Muscle of back (tissue), 13 donors: ENCODE measurements at places on chromosomes 16 and 17. TPM values are rescaled to one million over a fixed set of nuclear protein-coding genes. Genes with fewer than 3 reads are reported as not detected.

Gene KRTAP4-4
- not detected for polyA plus RNA-seq

Gene TBX21
- polyA plus RNA-seq = 0.19 TPM

Gene SNX11
- 11.5 TPM for polyA plus RNA-seq

Gene TXNDC11
- polyA plus RNA-seq = 22.8 TPM

GRCh38 chr16:13767215-13767614 lies 152.7 kb upstream of the ERCC4 start:
- DNase-seq = no peak

DNA sequence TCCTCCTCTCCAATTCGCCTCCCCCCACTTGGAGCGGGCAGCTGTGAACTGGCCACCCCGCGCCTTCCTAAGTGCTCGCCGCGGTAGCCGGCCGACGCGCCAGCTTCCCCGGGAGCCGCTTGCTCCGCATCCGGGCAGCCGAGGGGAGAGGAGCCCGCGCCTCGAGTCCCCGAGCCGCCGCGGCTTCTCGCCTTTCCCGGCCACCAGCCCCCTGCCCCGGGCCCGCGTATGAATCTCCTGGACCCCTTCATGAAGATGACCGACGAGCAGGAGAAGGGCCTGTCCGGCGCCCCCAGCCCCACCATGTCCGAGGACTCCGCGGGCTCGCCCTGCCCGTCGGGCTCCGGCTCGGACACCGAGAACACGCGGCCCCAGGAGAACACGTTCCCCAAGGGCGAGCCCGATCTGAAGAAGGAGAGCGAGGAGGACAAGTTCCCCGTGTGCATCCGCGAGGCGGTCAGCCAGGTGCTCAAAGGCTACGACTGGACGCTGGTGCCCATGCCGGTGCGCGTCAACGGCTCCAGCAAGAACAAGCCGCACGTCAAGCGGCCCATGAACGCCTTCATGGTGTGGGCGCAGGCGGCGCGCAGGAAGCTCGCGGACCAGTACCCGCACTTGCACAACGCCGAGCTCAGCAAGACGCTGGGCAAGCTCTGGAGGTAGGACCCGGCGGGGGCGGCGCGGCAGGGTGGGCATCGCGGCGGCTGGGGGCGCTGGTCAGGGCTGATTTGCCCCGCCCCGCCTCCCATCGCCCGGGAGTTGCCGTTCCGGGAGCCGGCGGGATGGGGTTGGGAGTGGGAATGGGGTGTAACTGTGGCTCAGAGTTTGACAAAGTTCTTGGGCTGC lies 567 bp downstream of the SOX9 start:
- DNase-seq = no peak

DNA sequence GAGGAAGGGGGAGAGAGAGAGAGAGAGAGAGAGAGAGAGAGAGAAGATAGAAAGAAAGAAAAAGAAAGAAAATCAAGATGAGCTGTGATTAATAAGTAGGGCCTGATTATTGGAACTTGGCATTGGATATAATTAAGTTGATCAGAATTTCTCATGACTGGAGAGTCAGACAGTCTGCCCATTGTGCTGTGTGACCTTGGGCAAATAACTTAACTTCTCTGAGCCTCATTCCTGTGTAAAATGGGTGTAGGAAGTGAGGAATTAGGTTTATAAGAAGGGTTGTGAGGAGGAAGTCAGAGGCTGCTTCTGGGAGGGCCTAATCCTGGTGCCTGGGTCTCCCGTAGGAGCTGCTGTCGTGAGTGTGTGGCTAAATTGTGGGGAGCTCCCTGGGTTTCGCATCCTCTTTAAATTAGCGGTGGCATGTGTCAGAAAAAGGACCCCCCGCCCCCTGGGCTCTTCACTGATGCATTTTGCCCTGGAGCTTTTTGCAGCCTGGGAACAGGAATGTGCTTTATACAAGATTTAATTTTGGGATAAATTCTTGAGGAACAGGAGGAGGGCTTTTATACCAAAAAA lies 76.0 kb downstream of the CMIP start:
- DNase-seq = no peak

DNA sequence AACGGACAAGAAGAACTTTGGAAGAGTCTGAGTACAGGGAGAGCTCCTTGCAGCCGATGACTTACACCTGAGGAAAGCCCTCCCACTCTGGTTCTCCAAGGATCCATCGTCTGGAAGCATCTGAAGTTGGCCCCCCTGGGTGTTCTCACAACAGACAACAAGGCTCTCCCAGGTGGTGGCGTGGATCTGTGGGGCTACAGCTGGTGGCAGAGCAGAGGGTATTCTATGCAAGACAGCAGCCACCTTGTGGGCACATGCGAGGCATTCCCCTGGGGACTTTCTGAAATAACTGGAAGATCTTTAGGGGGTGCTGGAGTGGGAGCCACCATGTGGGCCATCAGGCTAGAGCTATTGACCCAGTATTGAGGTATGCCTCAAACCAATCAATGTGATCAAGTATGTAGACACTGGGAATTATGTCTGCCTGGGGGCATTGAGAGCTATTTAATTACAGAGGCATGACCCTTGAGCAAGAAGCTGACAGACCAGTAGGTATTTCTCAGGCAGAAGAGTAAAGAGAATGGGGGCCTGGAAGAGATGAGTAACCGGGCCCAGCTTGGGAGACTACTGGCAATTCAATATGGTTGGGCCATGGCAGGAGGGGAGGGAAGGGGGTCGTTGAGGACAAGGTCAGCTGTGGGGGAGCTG lies 6.9 kb upstream of the KRT19 start:
- DNase-seq = no peak

DNA sequence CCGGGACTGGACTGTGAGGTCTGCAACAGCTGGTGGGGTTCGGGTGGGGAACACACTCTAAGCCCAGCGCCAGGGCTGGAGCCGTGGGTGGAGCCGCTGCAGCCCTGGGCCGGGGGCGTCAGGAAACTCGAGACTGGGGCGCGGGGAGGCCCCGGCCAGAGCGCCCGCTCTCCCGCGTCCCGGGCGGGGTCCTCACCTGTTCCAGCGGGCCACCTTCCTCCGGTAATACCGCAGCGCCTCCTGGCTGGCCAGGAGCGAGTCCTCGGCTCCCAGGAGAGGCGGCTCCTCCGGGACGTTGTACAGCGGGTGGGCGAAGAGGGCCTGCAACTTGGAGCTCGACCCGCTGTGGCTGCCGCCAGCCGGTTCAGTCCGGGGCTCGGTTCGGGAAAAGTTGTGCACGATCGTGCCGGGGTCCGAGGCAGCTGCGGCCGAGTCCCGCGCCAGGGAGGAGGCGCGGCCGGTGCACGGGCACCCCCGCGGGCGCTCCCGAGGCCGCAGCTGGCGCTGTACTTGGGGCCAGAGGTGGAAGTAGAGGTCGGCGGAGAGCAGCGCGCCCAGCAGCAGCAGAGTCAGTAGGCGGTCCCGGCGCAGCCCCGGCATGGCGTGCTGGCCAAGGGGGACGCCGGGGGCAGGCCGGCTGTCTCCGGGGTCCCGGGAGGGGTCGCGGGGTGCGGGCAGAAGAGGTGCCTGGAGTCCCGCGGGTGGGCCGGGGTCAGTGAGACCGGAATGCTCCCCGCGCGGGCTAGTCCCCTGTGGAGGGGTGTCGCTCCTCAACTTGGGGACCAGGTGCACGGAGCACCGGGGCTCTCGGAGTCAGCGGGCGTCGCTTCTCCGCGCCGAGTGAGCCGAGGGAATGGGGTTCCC lies 868 bp downstream of the FAM20A start:
- no peak for DNase-seq

DNA sequence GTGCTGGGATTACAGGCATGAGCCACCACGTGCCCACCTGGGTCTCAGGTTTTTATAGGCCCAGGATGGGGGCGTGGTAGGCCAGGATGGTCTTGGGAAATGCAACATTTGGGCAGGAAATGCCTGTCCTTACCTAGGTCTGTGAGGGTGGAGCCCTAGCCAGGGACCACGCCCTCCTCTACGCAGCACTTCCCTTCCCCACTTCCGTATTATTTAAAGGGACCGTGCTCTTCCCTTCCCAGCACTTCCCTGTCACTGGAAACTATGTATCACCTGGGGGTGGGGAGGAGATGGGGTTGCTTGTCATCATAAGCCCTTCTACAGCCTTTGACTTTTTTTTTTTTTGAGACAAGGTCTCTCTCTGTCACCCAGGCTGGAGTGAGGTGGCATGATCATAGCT lies 238.9 kb upstream of the NLRP1 start:
- no peak for DNase-seq

GRCh38 chr16:78889346-78889745 lies 711.2 kb downstream of the MAF start:
- peak; percentile 74 for DNase-seq

DNA sequence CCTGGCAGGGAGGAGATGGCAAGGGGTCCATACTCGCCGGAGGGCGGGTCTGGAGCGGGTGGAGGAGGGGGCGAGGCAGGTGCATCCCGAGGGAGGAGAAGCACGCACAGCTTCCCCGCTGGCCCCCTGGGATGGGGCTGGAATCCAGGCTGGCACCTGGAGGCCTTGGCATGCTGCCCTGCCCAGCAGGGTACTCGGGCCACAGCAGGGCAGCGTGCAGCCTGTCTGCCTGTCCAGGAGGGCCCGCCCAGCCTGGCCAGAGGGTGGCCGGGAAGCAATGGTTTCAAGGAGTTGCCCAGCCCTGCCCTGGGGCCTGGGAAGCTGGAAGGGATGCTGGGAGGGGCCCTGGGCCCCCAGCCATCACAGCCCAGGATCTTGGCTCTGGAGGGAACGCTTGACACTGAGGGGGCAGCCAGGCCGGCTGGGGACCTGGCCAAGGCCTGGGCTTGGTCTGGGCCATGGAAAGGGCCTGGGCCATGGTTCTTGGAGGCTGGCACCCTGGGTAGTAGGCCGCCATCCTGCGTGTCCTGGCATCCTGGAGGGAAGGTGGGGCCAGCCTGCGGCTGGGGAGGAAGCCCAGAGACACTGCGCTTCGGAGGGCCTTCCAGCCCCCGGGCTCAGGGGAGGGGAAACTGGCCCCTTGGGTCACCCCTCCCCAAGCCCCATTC lies 1.1 kb downstream of the GLIS2 start:
- DNase-seq = no peak

DNA sequence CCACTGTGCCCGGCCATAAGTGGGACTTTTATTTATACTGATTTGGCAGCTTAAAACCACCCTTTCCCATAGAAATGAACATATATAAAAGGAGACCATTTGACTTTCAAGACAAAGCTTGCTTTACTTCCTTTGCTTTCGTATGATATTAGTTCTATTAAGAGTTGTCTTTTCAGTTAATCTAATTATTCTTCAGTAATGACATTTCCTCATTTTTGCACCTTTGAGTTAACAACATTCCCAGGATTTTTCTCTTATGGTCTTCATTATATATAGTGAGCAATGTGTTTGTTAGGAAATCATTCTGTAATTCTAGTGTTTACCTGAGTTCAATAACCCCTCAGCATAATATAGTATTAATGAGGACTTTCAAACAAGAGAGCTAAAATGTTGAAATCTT lies 173.8 kb downstream of the MAP2K6 start:
- DNase-seq = no peak

DNA sequence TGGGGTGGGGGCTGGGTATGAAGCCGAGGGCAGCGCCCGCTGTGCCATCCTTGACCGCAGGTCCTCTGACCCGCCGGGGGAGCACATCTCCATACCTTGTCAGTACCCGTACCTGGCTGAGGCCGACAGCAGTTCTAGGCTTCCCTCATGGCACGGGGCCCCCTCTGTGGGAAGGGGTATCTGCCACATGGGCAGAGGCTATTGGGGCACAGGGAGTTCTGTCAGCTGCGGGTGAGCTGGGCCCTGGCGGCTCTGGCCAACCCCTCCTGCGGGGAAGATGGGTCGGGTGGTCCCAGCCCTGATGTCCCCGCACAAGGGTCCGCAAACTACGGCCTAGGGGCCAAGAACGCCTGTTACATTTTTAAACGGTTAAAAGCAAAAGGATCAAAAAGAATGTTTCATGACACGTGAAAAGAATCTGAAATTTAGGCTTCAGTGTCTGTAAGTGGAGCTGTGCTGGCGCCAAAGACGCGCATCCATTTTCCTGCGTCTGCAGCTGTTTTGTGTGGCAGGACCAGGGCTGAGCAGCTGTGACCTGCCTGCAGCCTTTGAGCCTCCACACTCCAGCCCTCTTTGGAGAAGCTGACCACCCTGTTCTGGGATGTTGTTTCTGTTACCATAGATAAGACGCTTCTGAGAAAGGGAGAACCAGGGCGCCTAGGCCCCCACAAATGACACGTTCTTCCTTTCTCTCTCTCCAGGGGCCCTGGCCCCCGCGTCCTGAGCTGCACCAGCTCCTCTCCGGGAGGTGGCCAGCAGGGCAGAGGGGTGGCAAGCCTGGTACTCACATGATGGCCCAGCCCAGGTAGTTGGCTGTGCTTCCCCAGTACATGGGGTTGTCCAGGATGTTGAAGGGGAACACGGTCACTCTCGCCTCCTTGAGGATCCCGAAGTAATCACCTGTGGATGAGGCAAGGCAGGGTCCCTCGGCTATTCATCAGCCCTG lies 12.7 kb upstream of the RASD1 start:
- no peak for DNase-seq

DNA sequence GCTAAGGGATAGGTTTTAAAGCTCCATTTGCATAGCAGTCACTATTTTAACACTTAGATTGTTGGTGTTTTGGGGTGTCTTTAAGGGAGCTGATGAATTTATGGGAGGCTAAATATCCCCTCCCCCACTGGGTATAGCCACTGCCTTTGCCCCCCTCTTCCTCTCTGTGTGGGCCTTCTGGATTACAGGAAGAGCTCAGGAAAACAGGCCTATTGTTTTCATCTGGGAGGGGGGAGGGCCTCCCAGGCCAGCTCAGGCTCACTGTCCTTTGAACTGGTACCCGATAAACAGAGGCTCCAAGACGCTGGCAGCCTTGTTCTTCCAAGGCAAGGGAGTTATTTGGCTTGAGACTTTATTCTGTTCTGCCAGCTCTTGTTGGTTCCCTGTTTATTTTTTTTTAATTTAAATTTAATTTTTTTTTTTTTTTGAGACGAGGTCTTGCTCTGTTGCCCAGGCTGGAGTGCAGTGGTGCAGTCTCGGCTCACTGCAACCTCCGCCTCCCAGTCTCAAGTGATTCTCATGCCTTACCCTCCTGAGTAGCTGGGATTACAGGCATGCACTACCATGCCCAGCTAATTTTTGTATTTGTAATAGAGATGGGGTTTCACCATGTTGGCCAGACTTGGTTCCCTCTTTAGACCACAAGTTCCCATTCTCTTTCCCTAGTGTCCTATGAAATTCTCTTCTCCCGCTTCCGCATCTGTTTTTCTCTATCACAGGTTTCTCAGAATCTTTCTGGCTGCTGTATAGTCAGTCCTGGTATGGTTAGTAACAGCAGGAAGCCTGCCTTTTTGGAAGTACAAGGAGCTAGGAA lies 25.1 kb downstream of the MINK1 start:
- DNase-seq = no peak

- no peak for DNase-seq
Observed at GRCh38 chr17:74520016-74520434, 11.2 kb downstream of the CD300LB start.

GRCh38 chr16:53130159-53131049 lies 75.6 kb downstream of the CHD9 start:
- DNase-seq = peak; percentile 99

DNA sequence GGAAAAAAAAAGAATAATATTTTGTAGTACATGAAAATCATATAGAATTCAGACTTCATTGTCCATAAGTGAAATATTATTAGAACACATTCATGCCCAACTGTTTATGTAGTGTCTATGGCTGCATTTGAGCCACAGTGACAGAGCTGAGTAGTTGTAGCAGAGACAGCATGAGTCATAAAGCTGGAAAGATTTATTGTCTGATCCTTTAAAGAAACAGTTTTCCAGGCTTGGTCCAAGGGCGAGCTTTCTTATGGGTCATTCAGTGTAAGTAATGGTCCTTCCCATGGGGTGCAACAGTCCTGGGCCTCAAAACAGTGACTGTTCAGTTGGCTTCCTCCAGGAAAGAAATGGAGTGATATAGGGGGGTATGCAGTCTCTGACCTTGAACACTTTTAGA lies 260.2 kb downstream of the HS3ST4 start:
- DNase-seq = no peak

- DNase-seq = no peak
Observed at GRCh38 chr16:80996688-80997138, 10.0 kb downstream of the CMC2 start.

GRCh38 chr16:47876511-47876910 lies 279.3 kb downstream of the ABCC12 start:
- no peak for DNase-seq
